ENCODE measurements at places on chromosomes 7 and 10. TPM values are rescaled to one million over a fixed set of nuclear protein-coding genes. Genes with fewer than 3 reads are reported as not detected.

GRCh38 chr7:134438946-134439345 is 20.0 kb downstream of the AKR1B1 start:
- H3K4me3 ChIP-seq, result no peak overlapping the region
- no peaks in the 10 kb centered on the region for H3K4me1 ChIP-seq
- H3K27ac ChIP-seq, result no peak overlapping the region
- no peak for DNase-seq
- no peaks in the 10 kb centered on the region for H3K27me3 ChIP-seq
- H3K36me3 ChIP-seq, result peaks cover 31% of the 10 kb centered on the region

The C7orf57 gene
- not detected for total RNA-seq

The ZNF438 gene
- 3.7 TPM for total RNA-seq

DNA sequence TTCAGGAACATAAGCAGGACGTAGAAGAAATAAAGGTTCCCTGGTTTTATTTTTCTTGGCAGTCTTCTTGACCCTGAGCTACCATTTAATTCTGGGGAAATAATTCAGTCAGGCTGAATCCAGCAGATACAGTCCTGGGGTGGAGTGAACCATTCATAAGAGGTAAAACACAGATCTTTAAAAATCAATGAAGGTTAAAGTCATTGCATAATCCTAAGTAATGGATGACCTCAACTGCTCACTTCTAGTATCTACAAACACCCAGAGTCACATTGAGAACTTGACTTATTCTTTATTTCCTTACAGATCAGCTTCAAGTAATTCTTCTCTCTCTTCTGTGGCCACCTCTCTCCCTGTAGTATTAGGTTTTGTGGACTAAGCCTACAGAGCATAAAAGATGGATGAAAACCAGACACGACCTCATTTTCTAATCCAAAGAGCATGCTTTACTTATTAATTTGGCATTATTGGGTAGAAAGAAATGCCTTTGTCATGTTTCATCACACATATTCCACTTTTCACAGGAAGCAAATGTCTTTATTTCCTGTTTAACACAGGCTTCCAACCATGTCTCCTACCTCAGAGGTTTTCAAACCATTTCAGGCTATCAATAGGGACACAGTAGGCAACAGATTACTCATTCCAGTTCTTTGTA is 182.3 kb upstream of the IMMP2L start:
- no peaks in the 10 kb centered on the region for H3K36me3 ChIP-seq
- no peak for DNase-seq
- no peaks in the 10 kb centered on the region for H3K27me3 ChIP-seq
- no peak overlapping the region for H3K4me3 ChIP-seq

The LIPA gene
- 41.1 TPM for total RNA-seq

DNA sequence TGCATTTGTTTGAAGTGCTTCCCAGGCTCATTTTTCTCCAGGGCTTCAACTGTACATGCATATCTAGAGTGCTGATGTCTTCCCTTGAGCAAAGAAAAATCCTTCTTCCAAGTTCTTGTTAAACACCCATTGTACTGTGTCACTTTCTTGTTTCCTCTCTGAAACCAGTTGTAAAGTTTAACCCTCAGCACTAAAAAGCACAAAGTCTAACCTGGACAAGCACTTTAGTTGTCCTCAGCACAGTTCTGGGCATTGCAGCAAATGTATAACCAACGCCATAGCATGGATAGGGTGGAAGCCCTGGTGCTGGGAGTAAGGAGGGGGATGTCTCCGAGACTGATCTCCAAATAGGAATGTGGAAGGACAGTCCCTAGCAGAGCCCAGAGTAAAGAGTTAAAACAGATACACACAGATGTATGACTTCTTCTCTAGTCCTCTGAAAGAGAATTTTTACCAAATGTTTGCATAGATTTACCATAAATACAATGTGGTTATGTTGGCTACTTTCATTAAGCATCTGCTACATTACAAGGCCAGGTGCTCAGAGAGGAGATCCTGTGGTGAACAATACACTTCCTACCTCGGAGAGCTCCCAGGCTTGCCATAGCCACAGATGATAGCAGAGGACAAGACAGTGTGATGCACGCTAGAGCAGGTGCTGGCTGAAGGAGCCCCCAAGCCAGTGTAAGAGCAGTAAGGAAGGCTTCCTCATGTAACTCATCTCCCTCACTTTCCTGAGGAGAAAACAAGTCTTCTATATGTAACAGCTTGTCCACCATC is 57.0 kb downstream of the DNAJC12 start:
- peaks cover 11% of the 10 kb centered on the region for H3K4me1 ChIP-seq
- H3K27me3 ChIP-seq, result no peaks in the 10 kb centered on the region
- no peak for DNase-seq

DNA sequence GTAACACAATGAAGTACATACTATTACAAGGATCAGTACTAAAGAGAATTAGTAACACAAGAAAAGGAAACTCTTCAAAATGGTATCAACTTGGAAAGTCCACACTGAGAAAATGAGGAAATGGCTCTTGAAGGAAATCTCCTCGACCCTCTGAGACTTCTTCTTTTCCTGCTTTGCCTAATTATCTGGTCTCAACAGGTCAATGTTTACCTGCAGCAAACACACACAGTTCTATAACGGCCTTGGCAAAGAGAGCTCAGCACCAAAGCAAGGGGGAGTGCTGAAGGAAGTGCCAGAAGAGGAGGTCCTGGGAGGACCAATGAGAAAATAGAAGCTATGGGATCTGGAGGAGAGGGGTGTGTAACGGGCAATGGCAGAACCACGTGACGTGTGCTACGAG is 21.9 kb downstream of the CHCHD3 start:
- H3K27ac ChIP-seq, result no peak overlapping the region
- no peak for DNase-seq
- H3K36me3 ChIP-seq, result no peaks in the 10 kb centered on the region
- no peaks in the 10 kb centered on the region for H3K27me3 ChIP-seq
- H3K4me3 ChIP-seq, result no peak overlapping the region
- H3K4me1 ChIP-seq, result no peaks in the 10 kb centered on the region

- H3K4me1 ChIP-seq, result no peaks in the 10 kb centered on the region
- no peaks in the 10 kb centered on the region for H3K27me3 ChIP-seq
- DNase-seq, result no peak
- no peaks in the 10 kb centered on the region for H3K36me3 ChIP-seq
- no peak overlapping the region for H3K27ac ChIP-seq
These were observed 268.9 kb upstream of the SEMA3C start for GRCh38 chr7:81187753-81188152.

DNA sequence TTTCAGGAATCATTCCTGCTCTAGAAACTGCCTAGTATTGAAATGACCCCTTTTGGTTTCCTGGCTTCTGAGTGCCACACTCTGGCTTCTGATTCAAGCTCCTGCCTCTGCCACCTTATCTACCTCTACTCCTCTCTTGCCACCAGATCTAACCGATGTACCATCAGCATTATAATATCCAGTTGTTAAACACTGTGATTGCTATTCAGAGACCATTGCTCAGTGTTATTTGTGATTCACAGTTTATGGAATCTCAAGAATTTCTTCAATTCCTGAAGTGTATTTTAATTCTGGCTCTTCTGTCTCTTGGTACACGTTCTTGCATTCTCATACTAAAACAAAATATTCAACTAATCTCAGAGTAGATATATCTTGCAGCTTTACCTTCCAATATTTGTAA is 88.7 kb downstream of the DYNC1I1 start:
- H3K36me3 ChIP-seq, result no peaks in the 10 kb centered on the region
- no peak overlapping the region for H3K27ac ChIP-seq
- DNase-seq, result no peak
- no peaks in the 10 kb centered on the region for H3K27me3 ChIP-seq
- H3K4me3 ChIP-seq, result no peak overlapping the region

The MSS51 gene
- total RNA-seq, result 3.1 TPM

The UTF1 gene
- 0.33 TPM for total RNA-seq

The CYP3A4 gene
- not detected for total RNA-seq

- H3K4me3 ChIP-seq, result no peak overlapping the region
- no peak overlapping the region for H3K27ac ChIP-seq
- no peaks in the 10 kb centered on the region for H3K27me3 ChIP-seq
- H3K4me1 ChIP-seq, result no peaks in the 10 kb centered on the region
- no peaks in the 10 kb centered on the region for H3K36me3 ChIP-seq
These were observed 193.4 kb upstream of the STEAP4 start for GRCh38 chr7:88500131-88500530.

The PON1 gene
- not detected for total RNA-seq

DNA sequence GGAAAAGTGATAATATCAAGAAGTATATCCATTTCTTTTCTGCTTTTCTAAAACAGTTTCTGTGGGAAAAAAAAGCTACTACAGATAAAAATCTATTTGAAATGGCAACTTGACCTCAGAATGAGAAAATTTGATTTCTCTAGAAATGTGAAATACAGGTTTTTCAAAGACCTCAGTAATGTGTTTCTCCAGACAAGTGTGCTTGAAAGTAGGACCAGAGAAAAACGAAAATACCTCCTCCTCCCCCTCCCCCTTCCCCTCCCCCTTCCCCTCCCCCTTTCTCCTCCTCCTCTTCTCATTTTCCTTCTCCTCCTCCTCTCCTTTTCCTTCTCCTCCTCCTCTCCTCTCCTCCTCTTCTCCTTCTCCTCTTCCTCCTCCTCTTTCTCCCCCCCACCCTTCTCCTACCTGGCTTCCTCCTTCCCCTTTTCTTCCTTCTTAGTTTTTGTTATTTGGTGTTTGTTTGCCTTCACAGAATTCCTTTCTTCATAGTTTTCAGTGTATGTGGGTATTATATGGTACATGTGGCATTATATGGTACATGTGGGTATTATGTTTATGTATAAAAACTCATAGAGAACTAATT is 179.4 kb downstream of the CDK14 start:
- H3K36me3 ChIP-seq, result no peaks in the 10 kb centered on the region
- no peak overlapping the region for H3K27ac ChIP-seq
- no peaks in the 10 kb centered on the region for H3K27me3 ChIP-seq
- no peaks in the 10 kb centered on the region for H3K4me1 ChIP-seq
- no peak for DNase-seq

DNA sequence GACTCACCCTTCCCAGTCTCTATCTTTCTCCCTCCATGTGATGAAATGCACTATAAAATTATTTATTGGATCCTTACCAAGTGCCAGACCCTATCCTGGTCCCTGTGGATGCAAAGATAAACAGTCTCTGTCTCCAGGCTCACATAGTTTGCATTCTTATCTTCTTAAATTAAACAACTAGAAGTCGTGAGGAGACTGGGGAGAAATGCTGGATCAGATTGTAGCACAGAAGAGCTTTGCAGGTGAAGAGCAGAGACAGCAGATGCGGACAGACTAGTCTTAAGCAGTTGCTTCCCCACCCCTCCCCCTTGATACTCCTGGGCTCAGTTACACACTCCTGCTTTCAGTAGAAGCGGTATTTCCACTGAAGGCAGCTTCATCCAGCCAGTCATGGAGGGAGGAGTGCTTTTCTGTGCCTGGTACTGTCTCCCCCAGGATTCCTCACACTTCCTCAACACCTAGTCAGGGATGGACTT is 20.8 kb upstream of the CDK1 start:
- H3K36me3 ChIP-seq, result no peaks in the 10 kb centered on the region
- H3K4me1 ChIP-seq, result no peaks in the 10 kb centered on the region
- no peak overlapping the region for H3K27ac ChIP-seq
- DNase-seq, result no peak

The OR2A25 gene
- not detected for total RNA-seq

The SPAG6 gene
- total RNA-seq, result 0.35 TPM

- H3K27ac ChIP-seq, result no peak overlapping the region
- DNase-seq, result no peak
- H3K27me3 ChIP-seq, result no peaks in the 10 kb centered on the region
- H3K36me3 ChIP-seq, result peaks cover 5% of the 10 kb centered on the region
- no peaks in the 10 kb centered on the region for H3K4me1 ChIP-seq
These were observed 39.0 kb downstream of the MAD1L1 start for GRCh38 chr7:2193575-2194305.
